H54 (cell line): ENCODE measurements at places on chromosomes 16 and 17.

DNA sequence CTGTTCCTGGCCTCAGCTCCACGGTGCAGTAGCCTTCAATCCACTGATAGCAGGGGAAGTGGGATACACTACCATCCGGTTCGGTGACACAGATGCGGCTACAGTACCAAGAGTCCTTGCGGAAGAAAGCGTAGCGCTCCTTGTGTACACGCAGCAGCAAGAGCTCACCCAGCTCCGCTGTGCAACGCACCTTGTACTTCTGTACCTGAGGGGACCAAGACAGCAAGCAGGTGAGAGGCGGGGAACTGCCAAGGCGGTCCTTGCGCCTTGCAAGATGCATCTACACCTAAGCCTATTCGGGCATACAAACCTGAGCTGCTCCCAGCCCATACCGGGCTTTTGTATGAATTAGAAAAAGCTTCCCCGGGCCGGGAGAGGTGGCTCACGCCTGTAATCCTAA, 1.5 kb downstream of the ALOXE3 start:
- no peak for DNase-seq

DNA sequence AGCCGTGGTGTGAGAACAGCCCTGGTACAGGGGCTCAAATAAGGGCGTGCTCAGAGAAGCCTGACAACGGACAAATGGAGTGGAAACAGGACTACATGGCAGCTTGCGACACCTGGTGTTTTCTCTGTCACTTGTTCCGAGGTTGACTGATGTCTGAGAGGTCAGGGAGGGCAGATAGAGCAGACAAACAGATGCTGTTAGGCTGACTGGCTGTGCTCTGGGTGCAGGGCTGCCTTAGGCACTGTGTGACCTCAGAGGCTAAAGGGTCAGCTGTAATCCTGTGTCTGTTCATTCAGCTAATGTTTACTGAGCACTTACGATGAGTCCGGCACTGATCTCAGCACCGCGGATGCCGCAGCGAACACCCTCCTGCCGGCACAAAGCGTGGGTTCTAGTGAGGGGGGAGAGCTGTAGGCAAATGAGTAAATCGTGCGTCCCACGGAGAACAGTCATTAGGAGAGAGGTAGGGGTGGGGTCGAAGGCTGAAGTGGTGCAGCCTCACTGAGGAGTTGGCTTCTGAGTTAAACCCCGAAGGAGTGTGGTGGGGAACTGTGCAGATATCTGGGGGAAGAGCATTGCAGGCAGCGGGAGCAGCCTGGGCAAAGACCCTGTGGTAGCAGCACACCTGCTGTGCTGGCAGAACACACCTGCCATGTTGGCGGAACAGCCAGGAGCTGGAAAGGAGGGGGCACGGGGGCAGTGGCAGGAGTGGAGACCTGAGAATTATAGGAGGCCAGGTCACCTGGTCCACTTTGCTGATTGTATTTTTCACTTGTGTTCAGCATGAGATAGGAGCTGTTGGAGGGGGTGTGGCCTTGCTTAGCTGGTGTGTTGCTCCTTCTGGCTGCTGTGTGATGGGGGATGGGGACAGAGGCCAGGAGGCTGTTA, 35.0 kb downstream of the GPT2 start:
- no peak for DNase-seq

GRCh38 chr16:30867747-30868146, 26.1 kb downstream of the BCL7C start:
- peak; percentile 23 for DNase-seq

DNA sequence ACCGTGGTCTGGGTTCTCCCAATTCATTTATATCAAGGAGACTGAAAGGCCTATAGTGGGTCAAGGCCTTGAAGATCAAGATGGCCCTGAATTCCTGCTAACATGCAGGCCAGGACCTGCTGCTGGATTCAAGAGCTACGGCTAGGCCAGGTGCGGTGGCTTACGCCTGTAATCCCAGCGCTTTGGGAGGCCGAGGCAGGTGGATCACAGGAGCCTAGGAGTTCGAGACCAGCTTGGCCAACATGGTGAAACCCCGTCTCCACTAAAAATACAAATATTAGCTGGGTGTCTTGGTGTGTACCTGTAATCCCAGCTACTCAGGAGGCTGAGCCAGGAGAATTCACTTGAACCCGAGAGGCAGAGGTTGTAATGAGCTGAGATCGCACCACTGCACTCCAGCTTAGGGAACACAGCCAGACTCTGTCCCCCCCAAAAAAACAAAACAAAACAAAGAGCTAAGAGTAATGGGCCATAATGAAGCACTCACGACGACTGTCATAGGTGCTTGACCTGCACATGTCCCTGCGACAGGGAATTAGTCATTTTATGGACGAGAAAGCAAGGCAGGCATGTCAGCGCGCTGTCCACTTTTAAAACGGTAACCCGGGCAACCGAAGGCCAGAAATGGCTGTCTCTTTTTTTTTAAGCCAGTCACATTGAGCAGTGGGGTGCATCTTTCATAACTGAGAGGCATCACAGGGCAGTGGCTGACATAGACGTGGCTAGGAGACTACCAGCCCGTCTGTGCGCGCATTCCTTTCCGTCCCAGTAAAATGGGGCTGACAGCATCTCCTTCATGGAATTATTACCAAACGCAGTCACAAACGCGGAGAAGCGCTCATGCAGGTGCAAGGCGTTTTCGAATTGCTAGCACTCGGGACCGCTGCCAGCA, 1.0 kb upstream of the FBRS start:
- DNase-seq: no peak

- DNase-seq: no peak
Measured at GRCh38 chr17:62933501-62934385, 32.3 kb upstream of the TANC2 start.
